ENCODE measurements at places on chromosomes 3 and 15.

- no peak for DNase-seq
These were observed 243.8 kb upstream of the PEX5L start for GRCh38 chr3:180280555-180280954.

- DNase-seq: no peak
These were observed 106.3 kb downstream of the LRRK1 start for GRCh38 chr15:101025501-101025885.

DNA sequence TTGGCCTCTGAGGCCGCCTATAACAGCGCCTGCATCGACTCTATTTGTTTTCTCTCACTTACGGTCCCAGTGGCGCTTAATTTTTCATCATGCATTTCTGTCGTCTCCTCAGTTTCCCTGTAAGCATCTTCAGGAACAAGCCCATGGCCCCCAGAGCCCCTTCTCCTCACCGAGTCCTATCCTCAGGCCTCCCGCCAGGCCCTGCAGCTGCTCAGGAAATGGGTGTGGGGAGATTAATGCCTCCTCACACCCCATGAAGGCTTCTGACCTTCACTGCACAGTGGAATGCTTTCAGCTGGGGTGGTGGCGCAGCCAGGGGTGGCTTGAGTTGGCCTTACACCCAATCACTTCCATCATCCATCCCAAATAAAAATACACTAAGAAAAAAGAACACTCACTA is 260.4 kb downstream of the FAM43A start:
- DNase-seq: no peak

DNA sequence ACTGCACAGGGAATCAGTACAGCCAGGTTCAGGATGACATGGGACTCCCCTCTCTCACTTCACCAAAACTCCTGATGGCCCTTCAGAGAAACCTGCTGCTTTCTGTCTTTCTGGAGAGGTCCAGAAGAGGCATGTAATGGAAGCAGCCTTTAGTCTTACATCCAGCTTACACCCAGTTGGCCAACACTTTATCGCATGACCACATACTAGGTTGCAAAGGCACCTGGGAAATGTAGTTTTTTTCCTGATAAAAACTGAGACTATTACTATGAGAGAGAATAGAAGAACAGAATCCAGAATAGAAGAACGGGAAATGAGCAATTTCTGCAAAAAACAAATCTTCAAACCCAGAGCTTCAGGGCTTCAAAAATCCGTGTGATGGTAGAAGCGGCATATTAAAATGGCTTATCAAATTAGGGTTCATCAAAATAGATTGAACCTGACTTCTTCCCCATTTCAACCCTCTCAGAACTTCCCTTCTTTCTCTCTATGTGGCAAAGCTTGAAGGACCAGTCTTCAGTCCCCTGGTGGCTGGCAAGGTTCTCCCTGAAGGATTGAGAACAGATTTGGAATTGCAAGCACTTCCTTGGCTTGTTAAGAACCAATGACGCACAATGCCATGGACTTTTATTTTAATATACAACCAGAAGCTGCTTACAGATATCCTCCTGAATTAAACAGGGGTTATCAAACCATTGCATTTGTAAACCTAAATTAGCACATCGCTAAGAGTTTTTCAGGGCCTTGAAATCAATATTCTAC is 34.4 kb downstream of the CORO2B start:
- no peak for DNase-seq

DNA sequence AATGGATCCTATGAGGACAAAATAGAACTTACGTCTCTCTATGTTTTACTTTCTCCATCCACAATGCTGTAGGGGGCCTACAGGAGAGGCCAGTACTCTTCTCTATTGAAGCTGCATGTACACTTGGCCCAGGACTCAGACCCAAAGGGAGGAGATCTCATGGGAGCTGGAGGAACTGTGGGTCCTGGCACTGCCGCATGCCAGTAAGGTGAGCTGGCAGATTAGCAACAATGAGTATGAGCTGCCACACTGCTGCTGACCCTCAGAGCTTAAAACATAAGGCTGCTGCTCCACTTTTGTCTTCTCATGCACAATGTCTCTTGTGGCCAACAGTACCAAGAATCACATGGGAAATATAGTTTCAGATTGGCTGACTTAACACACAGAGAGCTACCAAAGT is 57.8 kb upstream of the TBC1D5 start:
- DNase-seq: no peak

DNA sequence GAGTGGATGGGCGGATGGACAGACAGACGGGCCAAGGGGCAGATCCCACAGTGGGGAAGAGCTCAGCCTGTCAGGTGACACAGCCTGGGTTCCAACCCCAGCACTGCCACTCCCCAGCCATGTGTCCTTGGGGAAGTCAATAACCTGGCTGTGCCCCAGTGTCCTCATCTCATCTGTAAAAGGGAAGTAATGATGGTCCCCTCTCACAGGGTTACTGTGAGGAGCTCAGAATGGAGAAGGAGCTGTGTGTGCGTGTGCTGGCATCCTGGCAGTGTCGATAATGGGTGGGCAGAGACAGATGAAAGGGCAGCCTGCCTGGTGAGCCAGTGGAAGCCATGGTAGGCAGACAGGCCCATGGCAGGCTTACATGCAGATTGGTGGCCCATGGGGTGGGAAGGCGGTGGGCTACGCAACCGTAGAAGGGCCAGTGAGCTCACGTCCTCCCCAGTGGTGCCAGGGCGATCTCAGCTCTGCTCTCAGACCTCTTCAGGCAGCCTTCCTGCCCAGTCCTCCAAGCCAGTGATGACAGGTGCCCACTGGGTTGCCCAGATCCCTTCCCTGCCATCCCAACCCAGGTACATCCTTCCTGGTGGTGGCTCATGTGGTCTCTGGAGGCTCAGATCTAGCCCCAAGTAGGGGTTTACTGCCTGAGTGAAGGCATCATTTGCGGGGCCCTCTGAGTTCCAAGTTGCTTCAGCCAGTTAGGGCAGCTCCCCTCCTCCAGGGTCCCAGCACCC is 2.3 kb upstream of the DNAJB8 start:
- no peak for DNase-seq

DNA sequence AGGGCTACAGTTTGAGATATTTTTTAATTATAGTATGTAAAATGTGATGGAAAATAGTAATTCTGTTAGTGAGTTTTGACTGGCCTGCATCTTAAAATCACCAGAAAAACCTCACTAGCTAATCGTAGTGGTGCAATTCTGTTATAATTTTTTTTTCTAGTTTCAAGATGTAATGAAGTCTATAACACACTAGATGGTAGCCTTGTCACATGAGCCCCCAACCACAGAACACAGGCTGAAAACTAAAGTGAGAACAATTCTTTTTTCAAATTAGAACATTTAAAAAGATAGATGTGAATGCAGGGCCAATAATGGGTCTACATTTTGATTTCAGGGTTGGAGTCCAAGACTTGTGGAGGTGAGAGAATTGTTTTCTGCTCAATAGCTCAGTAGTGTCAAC is 83.3 kb upstream of the KCNH8 start:
- no peak for DNase-seq

DNA sequence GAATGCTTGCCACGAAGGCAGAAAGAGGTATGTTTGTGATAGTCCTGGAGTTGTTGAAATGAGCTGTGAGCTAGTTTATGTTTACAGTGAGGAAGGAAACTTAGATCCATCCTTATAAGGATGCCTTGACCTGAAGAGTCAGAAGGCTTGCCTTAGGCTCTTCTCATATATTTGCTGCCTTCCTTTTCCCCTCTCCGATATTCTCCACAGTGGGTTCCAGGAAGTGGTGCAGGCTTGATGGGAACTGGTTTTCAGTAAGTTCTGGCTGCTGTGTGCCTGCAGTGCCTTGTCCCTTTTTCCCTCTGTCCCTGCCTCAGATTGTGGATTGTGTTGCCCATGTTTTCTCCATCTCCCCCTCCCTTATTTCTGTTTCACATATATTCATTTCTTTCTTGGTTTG is 287.3 kb upstream of the UBE2E1 start:
- no peak for DNase-seq

DNA sequence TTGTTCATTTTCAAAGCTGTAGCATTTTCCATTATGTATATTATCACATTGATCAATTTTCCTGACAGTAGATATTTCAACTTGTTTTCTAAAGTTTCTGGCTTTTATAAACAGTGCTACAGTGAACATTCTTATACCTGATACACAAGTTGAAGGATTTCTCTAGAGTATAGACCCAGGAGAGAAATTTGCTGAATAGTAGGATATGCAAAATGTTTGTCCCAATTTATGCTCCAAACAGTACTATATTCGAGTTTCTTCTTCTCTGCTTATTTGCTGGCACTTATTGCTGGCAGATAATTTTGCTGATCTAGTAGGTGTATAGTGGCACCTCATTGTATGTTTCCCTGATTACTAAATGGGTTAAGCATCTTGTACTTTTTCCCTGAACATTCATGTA is 117.2 kb upstream of the CHRM5 start:
- no peak for DNase-seq

- no peak for DNase-seq
These were observed 25.4 kb downstream of the CYP19A1 start for GRCh38 chr15:51313074-51313393.

DNA sequence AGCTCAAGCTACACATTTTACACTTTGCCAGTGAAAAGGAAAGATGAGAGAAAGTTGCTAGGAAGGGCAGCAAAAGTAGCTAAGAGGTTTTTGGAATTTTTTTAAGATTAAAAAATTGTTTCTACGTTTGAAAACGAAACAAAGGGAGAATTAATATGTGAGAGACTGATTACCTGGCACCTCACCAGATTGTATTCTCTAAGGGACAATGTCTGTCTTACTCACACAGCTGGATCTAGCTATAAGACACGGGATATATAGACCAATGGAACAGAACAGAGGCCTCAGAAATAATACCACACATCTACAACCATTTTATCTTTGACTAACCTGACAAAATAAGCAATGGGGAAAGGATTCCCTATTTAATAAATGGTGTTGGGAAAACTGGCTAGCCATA is 9.5 kb upstream of the KBTBD12 start:
- DNase-seq: no peak

- DNase-seq: no peak
These were observed 120.1 kb upstream of the NMNAT3 start for GRCh38 chr3:139797724-139798343.

- no peak for DNase-seq
These were observed 175.7 kb downstream of the STAG1 start for GRCh38 chr3:136576279-136577009.
